Kidney glomerular epithelial cell (primary cell): ENCODE measurements at places on chromosomes 1 and 21.

DNA sequence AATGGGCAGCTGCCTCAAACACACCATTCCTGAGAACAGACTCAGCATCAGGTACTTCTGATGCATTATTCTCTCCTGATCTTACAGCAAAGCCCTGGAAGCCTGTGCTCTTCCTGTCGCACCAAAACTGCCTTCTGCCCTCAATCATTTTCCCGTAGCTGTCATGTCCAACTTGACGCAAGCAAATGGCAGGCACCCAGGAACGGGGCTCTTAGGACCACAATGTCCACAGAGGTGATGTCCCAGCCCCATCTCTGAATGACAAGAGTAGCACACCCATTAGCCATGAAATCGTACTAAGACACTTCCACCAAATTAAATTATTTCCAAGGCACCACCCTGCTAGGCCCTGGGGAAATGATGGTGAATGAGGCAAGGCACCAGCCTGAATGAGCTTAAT, 47.1 kb downstream of the PTPN14 start:
- no peak for DNase-seq

DNA sequence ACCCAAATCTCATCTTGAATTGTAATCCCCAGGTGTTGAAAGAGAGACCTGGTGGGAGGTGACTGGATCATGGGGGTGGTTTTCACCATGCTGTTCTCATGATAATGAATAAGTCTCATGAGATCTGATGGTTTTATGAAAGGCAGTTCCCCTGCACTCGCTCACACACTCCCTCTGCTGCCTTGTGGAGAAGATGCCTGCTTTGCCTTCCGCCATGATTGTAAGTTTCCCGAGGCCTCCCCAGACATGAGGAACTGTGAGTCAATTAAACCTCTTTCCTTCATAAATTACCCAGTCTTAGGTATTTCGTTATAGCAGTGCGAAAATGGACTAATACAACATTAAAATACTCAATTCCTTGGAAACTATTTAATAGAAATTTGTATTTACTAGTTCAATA, 99.2 kb downstream of the PROX1 start:
- no peak for DNase-seq

- DNase-seq = peak; percentile 72
Observed at GRCh38 chr21:17679002-17679600, 66.4 kb upstream of the BTG3 start.

- peak; percentile 76 for DNase-seq
Observed at GRCh38 chr1:84301004-84301784, at the start of gene SAMD13. Gene SAMD13, plus strand, starts transcription at chr1:84301708. Its CDS starts 1,527 bp downstream, at chr1:84303235.

- no peak for DNase-seq
Observed at GRCh38 chr1:98188774-98189173, 267.9 kb upstream of the DPYD start.

- DNase-seq = no peak
Observed at GRCh38 chr1:230650300-230650699, 8.0 kb downstream of the COG2 start.

DNA sequence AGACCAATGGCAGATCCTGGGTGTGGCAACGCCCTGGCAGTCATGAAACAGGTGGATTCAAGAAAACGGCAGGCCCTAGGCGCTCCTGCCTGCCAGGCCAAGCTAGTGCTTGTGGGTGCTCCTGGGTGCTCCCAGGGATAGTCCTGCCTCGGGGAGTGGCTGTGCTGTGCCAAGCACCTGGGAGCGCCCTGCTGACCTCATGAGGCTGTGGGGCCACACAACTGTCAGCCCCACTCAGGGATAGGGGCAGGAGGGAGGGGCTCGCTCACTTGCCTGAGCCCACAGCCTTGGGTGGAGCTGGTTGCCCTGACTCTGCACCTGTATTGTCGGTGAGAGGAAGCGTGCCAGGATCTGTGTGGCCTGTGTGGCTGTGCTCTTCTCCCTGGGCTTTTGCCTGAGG, 9.4 kb downstream of the SNAP47 start:
- no peak for DNase-seq

DNA sequence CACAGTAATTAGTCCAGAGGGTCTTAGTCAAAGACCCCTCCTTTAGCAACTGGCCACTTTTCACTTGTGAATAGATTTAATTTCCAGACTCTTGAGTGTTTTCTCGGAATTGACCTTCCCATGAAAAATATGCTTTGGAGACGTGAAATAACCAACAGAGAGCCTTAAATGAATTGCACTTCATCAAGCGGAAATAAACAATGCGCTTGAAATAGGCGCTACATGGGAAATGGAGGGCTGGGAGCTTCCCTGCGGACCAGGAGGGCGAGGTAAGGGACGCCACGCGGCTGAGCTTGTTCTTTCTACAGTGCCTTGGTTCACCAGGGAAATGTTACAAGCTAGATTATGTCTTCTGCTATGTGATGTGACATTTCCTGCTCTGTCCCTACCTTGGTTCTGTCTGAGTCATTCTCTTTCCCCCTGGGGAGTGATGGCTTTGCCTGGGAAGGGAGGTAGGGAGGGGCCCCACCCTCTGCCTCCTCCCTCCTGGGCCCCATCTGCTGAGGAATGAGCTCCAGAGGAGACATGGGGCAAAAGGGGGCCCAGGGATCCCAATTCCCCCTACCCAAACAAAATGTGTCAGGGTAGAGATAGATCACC, 619.3 kb downstream of the PTPRU start:
- DNase-seq = no peak

GRCh38 chr21:43361127-43361492, 65.8 kb downstream of the SIK1 start:
- DNase-seq = no peak

GRCh38 chr21:38758501-38759214, 47.1 kb upstream of the ETS2 start:
- no peak for DNase-seq

DNA sequence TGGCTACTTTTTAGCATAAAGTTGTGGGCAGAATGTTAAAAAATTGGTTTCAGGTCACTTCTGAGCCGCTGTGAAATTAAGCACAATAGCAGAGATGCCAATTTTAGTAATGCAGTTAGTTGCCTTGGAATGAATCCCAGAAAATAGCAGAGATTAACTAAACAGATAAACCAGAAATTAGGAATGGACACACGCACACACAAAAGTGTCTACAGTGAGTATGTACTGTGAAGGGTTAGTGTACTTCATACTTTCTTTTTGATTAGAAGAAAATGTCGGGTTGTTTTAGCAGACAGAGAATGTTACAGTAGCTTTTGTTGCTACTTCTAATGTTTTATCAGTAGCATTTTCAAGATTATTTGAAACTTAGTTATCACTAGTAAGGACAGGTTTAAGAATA, 106.7 kb downstream of the LEPR start:
- no peak for DNase-seq

- no peak for DNase-seq
Observed at GRCh38 chr1:85224734-85225623, 24.2 kb upstream of the SYDE2 start.
